ENCODE measurements at places on chromosomes 4 and X. TPM values are rescaled to one million over a fixed set of nuclear protein-coding genes. Genes with fewer than 3 reads are reported as not detected.

ASB5 gene
- polyA plus RNA-seq, result 0.08 TPM

MAP7D2 gene
- polyA plus RNA-seq, result 0.49 TPM

PAK3 gene
- polyA plus RNA-seq, result 0.18 TPM

FAAH2 gene
- 8.0 TPM for polyA plus RNA-seq

GYPE gene
- 0.70 TPM for polyA plus RNA-seq

CYLC1 gene
- polyA plus RNA-seq, result not detected

TCEAL7 gene
- 2.2 TPM for polyA plus RNA-seq

XKRX gene
- 1.6 TPM for polyA plus RNA-seq

Measured in lung (tissue), 17 donors.